ENCODE measurements at places on chromosomes 16 and 17. TPM values are rescaled to one million over a fixed set of nuclear protein-coding genes. Genes with fewer than 3 reads are reported as not detected.

The MIF4GD gene
- total RNA-seq = 7.4 TPM

The TMC7 gene
- total RNA-seq = 3.6 TPM

The IFT20 gene
- total RNA-seq = 43.3 TPM

The AATK gene
- total RNA-seq = 1.5 TPM

The EVI2A gene
- total RNA-seq = 0.87 TPM

The CMTM2 gene
- total RNA-seq = not detected

The PSMD3 gene
- 66.5 TPM for total RNA-seq

The MYO15B gene
- total RNA-seq = 20.2 TPM

The CLEC3A gene
- not detected for total RNA-seq

The AOC2 gene
- 0.22 TPM for total RNA-seq

The CHST5 gene
- not detected for total RNA-seq

The HIGD1B gene
- not detected for total RNA-seq

The UTS2R gene
- not detected for total RNA-seq

The OR1A1 gene
- not detected for total RNA-seq

The ZNF597 gene
- 2.2 TPM for total RNA-seq

The SLC13A2 gene
- total RNA-seq = not detected

The EPX gene
- total RNA-seq = not detected

The DNASE1L2 gene
- total RNA-seq = 0.22 TPM

The CACNG5 gene
- not detected for total RNA-seq

The TCAP gene
- total RNA-seq = under 0.01 TPM

The C17orf113 gene
- total RNA-seq = 0.20 TPM

The SETD6 gene
- total RNA-seq = 10.5 TPM

The ATP2A1 gene
- total RNA-seq = under 0.01 TPM

The TEKT5 gene
- total RNA-seq = not detected

The ACSF3 gene
- total RNA-seq = 13.7 TPM

The SDR42E2 gene
- total RNA-seq = 0.22 TPM

The KRT16 gene
- not detected for total RNA-seq

The KRT31 gene
- total RNA-seq = not detected

The HSD17B1 gene
- total RNA-seq = 1.8 TPM

The SOX15 gene
- not detected for total RNA-seq

The SNAI3 gene
- 0.22 TPM for total RNA-seq

The MGAT5B gene
- total RNA-seq = 0.44 TPM

The GLP2R gene
- under 0.01 TPM for total RNA-seq

The MYBBP1A gene
- total RNA-seq = 31.7 TPM

The KRTAP3-2 gene
- not detected for total RNA-seq

The TMEM235 gene
- total RNA-seq = 0.22 TPM

The RPH3AL gene
- total RNA-seq = 8.9 TPM

The KRTAP1-1 gene
- total RNA-seq = not detected

The ABCA6 gene
- total RNA-seq = 19.0 TPM

The C1QTNF8 gene
- not detected for total RNA-seq

The RPL23 gene
- total RNA-seq = 1,108 TPM

The RAP1GAP2 gene
- 1.2 TPM for total RNA-seq

The SOX8 gene
- 0.60 TPM for total RNA-seq

The PIMREG gene
- total RNA-seq = 10.5 TPM

The SIAH1 gene
- 21.6 TPM for total RNA-seq

The PNMT gene
- 2.8 TPM for total RNA-seq

The SSTR5 gene
- total RNA-seq = 0.22 TPM

The STAC2 gene
- not detected for total RNA-seq

The HSPB9 gene
- not detected for total RNA-seq

The CHST4 gene
- total RNA-seq = not detected

The TMEM92 gene
- total RNA-seq = not detected

The ENPP7 gene
- not detected for total RNA-seq

The PPY gene
- not detected for total RNA-seq

Data from lung microvascular endothelial cell (primary cell).